Inflammatory macrophage treated with lipopolysaccharide for 1 hour (primary cell): ENCODE measurements at places on chromosomes 7 and 10.

DNA sequence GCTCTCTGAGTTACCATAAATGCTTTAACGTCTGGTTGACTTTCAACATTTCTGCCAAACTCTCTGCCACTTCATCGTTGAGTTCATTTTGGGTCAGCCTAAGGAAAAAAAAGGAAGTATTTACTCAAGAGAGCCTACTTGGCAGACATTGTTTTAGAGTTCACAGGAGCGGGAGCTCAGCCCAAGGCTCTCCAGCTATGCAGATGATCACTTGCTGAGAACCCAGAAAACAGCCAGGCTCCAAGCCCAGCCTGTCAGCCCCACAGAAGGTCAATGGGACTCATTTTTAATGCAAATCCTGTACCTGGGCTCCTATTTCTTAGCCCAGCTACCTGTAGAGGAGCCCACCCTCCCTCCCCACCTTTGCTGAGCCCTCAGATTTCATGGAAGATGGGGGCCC is 45.5 kb downstream of the NOD1 start:
- DNase-seq, result peak; percentile 68

DNA sequence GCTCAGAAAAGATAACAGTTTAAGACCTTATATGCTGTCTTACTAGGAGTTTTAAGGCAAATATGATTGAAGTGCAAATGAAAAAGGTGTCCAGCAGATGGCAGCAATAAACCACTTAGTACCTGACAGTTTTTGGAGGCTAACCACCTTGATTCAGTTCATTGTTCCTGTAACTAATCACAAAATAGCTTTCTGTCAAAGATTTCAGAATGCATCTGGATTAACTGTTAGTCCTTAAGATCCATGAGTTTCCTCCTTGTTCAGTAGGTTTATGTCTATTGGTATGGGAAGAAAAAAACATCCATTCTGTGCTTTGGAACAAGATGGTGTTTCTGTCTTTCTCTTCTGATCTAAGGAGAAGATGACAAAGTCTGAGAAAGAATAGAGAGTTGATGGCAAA is 46.6 kb downstream of the CCSER2 start:
- DNase-seq, result peak; percentile 67

DNA sequence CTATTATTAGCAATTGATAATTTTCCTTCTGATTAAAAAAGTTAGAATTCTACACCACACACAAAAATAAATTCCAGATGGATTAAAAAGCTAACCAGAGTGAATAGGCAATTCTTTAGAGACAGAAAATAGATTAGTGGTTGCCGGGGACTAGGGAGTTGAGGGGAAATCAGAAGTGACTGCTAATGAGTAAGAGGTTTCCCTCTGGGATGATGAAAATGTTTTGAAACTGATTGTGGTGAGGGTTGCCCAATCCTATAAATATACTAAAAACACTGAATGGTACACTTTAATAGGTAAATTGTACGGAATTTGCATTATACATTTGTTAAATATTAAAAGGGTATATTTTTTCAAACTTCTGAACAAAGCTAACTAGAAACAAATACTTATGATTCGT is 214.9 kb downstream of the GPAM start:
- no peak for DNase-seq

DNA sequence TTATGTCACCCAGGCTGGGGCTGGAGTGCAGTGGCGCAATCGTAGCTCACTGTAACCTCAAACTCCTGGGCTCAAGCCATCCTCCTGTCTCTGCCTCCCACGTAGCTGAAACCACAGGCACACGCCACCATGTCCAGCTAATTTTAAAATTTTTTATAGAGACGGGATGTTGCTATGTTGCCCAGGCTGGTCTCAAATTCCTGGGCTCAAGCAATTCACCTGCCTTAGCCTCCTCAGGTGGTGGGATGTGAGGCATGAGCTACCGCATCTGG is 123.2 kb upstream of the PARD3 start:
- DNase-seq, result no peak

- no peak for DNase-seq
Measured at GRCh38 chr7:50664461-50664922, 99.3 kb upstream of the DDC start.

GRCh38 chr7:140017543-140017942 is 45.2 kb downstream of the PARP12 start:
- no peak for DNase-seq
